ENCODE measurements at places on chromosomes 11 and 22.
A peak's percentile ranks its signal among the peaks of the same experiment; 100 is the strongest.

GRCh38 chr11:74822170-74822569 lies 73.5 kb downstream of the RNF169 start:
- no peak for DNase-seq

- no peak for DNase-seq
Measured at GRCh38 chr11:64360448-64360921, 1.5 kb downstream of the RPS6KA4 start.

DNA sequence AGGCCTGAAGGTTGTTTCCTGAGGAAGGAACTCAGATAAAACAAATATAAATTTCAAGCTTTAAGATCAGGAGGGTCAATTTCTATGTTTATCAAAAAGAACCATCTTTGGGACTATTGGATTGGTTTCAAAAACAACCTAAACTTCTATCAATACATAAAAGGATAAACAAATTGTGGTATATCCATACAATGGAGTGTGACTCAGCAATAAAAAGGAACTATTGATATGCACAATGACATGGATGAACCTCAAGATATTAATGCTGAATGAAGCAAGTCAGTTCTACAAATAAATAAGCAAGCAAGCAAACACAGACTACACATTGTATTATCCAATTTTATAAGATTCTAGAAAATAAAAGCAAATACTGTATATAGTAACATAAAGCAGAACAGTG lies 11.1 kb upstream of the CLPB start:
- DNase-seq, result no peak

- DNase-seq, result no peak
Measured at GRCh38 chr11:131914361-131914774, 544.0 kb downstream of the NTM start.

- peak; percentile 40 for DNase-seq
Measured at GRCh38 chr11:102109896-102110760, at the start of gene YAP1. TSS of gene YAP1 (plus strand) at chr11:102110447. CDS start at chr11:102110849, 402 bp downstream.

GRCh38 chr22:43088984-43089717 lies at the start of gene TTLL1:
TSS of gene TTLL1 (minus strand) at chr22:43089391. CDS start at chr22:43075586, 13,805 bp downstream.
- DNase-seq, result peak; percentile 80

DNA sequence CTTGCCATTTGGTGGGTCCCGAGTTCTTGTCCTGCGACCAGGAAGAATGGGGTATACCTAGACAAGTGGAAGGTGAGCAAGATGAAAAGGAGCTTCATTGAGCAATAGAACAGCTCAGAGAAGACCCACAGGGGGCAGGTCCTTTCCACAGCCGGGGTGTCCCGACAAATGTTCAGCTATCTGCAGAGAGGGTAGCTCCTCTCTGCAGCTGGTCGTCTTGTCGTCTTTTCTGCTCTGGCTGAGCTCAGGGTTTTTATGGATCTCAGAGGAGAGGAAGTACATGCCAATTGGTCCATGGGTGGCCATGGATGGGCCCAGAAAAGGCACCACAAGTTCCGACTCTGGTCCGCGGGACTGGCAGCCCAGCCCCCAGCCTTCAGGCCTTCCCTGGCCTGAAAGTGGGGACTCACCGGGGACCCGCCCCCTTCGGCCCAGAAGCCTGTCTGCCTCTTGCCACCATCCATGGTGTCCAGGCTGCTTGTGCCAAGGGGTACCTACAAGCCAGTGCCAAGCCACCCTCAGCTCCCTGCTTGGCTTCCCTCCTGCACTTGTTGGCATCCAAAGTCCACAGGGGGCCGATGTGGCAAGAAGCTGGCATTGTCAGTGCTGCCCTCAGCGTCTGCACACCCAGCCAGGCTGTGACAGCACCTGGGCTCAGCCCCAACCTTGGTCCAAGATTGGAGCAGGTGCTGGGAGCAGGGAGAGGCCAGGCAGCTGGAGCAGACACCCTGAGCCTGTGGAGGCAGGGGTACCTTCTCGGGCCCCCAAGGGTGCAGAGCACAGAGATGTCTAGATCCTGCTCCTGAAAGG lies 438.9 kb downstream of the TBC1D22A start:
- DNase-seq, result no peak

- no peak for DNase-seq
Measured at GRCh38 chr11:44840085-44840478, 110.6 kb downstream of the TP53I11 start.

DNA sequence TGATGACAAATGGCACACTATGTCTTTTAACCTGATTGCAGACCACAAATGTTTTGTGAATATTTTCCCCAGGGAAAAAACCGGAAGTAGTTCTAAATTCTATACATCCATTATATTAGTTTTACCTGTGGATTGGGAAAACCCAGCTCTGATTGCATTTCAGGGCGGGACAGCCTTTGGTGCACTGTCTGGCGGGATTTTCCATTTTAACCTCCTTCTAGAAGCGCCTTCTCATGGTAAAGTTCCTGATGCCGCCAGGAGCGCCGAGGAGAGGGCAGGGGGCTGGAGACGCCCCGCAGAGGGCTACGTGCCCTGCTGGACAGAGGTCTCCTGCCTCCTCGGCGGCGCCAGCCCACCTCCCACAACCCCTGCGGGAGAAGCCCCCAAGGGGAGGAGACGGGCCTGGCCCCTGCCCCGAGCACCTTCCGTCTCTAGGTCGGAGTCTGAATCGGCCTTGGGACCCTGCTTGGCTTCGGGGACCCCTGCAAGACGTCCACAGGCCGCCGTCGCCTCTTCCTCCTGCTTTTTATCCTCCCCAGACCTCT lies 1.2 kb upstream of the P2RX6 start:
- DNase-seq, result no peak

DNA sequence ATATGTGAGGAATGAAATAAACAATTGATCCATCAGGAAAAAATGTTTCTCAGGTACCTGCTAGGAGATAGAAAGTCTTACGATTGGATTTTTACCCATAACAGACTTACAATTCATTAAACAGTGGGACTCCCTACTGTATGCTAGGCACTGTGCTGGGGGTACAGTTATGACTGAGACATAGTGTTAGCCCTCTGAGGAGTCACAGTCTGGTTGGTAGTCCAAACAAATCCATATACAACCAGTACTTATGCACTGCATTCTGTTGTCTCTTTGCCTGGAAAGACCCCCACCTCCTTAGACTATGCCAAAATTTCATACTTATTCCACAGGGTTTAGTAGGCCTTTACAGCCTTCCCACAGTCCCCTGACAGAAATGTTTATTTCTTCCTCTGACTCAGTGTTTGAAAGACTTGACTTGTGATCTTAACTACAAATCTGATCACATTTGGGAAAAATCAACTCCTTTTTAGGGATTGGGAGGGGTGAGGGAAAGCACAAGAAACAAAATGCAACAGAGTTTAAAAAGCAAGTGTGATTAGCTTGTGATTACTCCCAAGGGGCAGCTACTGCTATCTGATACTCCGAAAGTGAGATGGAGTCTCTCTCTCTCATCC lies 69.4 kb upstream of the HORMAD2 start:
- DNase-seq, result no peak

GRCh38 chr11:130625578-130626306 lies 177.3 kb downstream of the ADAMTS15 start:
- DNase-seq, result no peak
